Stimulated activated CD8-positive, alpha-beta memory T cell treated with anti-CD3 and anti-CD28 coated beads, Interleukin-7, amount 100 ng/mL, for 1 hour (primary cell): ENCODE measurements at places on chromosomes 2 and 18.

DNA sequence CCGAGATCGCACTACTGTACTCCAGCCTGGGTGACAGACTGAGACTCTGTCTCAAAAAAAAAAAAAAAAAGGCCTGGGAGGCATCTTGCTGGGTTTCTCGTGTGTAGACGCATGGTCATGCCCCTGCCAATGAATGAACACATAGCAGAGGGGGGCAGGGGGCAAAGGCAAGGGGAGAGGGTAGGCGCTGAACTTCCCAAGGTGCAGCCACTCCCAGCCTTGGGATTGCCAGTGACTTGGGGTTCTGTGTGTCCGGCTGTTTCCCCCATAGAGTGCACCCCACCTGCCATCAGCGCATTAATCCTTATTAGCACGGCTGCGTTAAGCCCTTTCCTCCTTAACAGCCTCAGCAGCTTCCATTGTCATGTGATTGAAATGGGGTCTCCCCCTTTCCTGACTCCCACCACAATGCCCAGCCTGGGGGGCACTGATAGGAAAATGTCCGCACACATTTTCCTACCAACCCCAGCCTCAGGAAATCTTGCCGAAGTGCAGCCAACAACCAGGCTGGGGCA, 225.8 kb downstream of the CELF4 start:
- DNase-seq: no peak

DNA sequence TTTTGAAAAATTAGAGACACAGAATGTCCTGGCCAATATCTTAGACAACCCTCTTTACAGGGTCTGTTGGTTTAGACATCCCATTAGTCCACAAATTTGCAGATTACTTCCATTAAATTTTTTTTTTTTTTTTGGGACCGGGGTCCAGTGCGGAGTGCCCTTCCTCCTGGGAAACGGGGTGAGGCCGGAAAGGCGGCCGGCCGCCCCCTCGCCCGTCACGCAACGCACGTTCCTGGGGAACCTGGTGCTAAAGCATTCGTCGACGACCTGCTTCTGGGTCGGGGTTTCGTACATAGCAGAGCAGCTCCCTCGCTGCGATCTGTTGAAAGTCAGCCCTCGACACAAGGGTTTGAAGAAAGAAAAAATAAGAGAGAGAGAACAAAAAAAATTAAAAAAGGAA, 21.5 kb upstream of the RBFA start:
- no peak for DNase-seq

- DNase-seq: no peak
Measured at GRCh38 chr2:235141411-235142128, 189.8 kb downstream of the SH3BP4 start.

- DNase-seq: no peak
Measured at GRCh38 chr2:1925928-1926327, 181.6 kb upstream of the PXDN start.

DNA sequence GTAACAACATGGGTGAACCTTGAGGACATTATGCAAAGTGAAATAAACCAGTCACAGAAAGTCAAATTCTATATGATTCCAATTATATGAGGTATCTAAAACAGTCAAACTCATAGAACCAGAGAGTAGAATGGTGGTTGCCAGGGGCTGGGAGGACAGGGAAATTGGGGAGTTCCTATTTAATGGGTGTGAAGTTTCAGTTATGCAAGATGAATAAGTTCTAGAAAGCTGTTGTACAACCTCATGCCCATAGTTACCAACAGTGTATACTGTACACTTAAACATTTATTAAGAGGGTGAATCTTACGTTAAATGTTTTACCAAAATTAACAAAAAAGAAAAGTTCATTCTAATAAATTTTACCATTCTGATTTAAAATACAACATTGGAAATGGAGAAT, 92.7 kb upstream of the WDSUB1 start:
- no peak for DNase-seq
